ENCODE measurements at places on chromosomes 16 and 17.

GRCh38 chr16:23965137-23965733 lies 129.5 kb downstream of the PRKCB start:
- no peak for DNase-seq

- no peak for DNase-seq
Measured at GRCh38 chr17:33436321-33436720, 143.2 kb upstream of the ASIC2 start.

DNA sequence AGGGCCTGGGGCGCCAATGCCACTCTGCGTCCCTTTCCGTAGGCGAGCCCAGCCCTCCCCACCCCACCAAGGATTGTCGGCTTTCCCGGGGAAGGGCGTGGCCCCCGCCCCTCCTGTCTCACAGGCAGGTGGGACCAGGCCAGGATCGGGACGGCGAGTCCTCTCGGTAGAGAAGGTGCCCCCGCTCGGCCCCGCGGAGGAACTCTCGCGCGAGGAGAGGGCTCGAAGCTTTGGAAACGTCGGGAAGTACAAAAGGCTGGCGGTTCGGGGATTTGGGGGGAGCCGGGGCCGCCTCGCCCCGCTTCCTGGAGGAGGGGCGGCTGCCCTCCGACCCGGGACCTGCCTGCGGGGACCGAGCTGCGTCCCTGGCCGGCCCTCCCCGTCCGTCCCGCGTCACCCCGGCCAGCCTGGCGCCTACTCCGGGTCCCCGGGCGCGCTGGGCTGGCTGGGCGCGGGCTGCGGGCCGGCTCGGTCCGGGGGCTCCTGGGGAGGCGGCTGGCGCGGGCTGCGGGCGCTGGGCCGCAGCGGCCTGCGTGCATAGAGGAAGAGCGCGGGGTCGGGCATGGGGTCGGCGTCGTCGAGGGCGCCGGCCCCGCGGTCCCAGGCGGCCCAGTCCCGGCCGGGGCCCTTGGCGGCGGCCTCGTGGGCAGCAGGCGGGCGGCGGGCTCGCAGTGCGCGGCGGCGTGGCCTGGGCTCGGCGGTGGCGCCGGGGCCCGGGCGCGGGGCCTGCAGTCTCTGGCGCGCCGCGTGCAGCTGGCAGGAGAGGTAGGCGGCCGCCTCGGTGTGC lies 12.6 kb upstream of the CLUH start:
- DNase-seq: no peak

- no peak for DNase-seq
Measured at GRCh38 chr17:59846394-59847165, 46.2 kb downstream of the TUBD1 start.

DNA sequence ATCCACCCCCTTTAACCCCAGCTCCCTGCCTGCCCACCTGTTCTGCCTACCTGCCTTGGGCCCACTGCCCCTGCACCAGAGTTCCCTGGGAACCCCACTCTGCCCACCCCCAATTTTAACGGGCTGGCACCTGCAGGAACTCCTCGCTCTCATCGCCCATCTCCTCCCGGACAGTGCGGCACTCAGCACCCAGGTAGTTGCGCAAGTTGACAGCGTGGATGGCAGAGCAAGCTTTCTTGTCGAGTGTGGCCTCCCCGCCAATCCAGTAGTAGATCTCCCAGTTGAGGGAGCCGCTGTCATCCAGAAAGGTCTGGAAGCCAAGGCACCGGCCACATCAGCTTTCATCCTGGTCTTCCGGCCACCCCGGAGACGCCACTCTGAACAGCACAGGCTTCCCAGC lies 7.8 kb downstream of the FLII start:
- no peak for DNase-seq
